ENCODE measurements at places on chromosomes 13 and 19. TPM values are rescaled to one million over a fixed set of nuclear protein-coding genes. Genes with fewer than 3 reads are reported as not detected.

Gene EFNA2
- 0.95 TPM for total RNA-seq

Gene OR10H1
- not detected for total RNA-seq

Gene RNF113B
- not detected for total RNA-seq

Gene KCNJ14
- total RNA-seq = 1.1 TPM

Gene USHBP1
- not detected for total RNA-seq

Gene KIR3DL2
- not detected for total RNA-seq

Measured in A549 treated with RU486 at 1 μM for 4 hours (cell line).